ENCODE measurements at places on chromosomes 1 and 21.

GRCh38 chr1:37793773-37794371, at the start of gene MANEAL:
Gene MANEAL (plus strand): TSS chr1:37793847. CDS start chr1:37794183, 336 bp downstream.
- DNase-seq, result peak; percentile 10

- no peak for DNase-seq
Observed at GRCh38 chr1:97806996-97807520, 113.8 kb downstream of the DPYD start.

GRCh38 chr1:228004331-228004855, 2.4 kb upstream of the WNT3A start:
- peak; percentile 48 for DNase-seq

DNA sequence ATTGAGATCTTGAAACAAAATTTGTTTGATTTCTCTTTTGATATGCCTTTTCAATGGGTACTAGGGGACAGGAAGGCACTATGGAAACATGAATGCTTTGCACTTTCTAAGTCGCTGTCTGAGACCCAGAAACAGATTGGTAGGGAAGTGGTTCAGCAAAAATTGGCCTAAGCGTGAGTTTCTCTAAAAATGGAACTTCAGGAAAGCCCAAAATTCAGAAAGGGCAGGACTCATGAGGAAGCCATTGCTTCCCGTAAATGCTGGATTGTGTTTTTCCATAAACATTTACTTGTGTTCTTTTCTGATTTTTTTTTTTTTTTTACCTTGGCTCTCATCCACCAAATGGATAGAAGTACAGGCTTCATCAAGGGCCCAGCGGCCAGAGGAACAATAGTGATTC, 123.7 kb upstream of the ATP1B1 start:
- no peak for DNase-seq

DNA sequence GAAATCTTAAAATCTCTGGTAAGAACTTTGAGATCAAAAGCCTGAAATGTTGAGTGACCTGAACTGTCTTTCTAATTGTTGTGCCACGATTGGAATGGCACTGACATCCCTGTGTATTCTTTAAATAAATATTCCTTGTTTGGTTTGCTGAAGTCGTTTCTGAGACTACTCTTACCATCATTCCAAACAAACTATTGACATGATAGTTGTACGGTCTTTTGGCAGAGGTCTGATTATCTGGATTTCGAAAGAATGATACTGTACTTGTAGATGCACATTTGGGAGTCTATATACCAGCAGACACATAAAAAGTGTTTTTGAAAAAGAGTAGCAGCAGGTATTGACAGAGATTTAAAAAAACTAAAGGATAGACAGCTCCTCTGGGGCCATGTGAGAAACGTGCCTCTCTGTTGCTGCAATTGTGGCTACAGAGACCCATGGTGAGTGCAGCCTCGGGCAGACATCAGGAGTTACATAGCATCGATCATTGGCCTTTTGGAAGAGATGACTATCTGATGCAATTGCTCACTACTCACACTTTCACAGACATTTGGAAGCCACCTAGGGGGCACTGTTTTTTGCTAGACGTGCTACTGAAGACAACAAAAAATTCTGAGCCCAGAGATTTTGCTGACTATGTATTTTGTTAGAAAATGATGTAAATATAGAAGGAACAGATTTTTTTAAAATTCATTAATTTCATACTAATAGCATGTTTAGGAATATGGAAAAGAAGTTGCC, 464.5 kb downstream of the KCNT2 start:
- DNase-seq, result peak; percentile 4

- no peak for DNase-seq
Observed at GRCh38 chr1:223188618-223189356, 45.7 kb upstream of the TLR5 start.

DNA sequence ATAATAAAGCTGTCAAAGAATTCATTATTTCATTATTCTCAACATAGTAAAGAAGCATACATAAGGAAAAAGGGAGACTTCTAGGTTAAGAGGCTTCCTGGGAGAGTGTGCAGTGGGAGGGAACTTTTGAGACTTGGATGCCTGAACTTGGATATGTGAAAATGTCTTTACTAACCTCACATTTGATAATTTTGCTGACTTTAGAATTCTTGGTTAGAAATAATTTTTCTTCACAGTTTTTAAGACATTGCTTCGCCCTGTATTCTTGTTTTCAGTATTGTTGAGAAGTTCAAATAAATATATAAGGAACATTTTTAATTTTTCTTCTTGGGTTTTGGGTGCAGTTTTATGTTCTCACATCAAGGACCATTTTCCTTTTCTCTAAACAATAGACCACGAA, 40.0 kb downstream of the GPSM2 start:
- DNase-seq, result no peak

GRCh38 chr1:82395440-82395839, 594.7 kb downstream of the ADGRL2 start:
- no peak for DNase-seq

- DNase-seq, result no peak
Observed at GRCh38 chr1:82762829-82763532, 962.2 kb downstream of the ADGRL2 start.

- DNase-seq, result no peak
Observed at GRCh38 chr1:28173980-28174297, 2.6 kb downstream of the PTAFR start.

- no peak for DNase-seq
Observed at GRCh38 chr1:25432749-25433388, 2.2 kb downstream of the MACO1 start.
